ENCODE measurements at places on chromosomes 16 and 17.

DNA sequence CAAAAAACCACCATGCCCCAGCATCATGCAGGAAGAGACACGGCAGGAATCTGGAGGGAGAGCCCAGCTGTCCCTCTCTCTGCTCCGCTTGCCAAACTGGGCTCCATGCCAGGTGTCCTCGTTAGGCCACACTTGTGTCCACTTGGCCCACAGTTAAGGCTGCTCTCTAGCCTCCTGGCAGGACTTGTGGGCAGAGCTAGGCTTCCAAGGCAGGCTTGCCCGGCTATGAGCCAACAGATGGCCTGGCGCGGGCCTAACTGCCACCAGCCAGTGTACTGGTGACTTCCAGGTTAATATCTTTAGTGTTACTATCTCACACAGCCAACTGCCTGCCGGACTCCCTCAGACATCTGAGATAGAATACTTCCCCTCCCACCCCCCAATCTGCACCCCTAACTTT lies 10.6 kb downstream of the ATP6V0D1 start:
- no peak for DNase-seq

DNA sequence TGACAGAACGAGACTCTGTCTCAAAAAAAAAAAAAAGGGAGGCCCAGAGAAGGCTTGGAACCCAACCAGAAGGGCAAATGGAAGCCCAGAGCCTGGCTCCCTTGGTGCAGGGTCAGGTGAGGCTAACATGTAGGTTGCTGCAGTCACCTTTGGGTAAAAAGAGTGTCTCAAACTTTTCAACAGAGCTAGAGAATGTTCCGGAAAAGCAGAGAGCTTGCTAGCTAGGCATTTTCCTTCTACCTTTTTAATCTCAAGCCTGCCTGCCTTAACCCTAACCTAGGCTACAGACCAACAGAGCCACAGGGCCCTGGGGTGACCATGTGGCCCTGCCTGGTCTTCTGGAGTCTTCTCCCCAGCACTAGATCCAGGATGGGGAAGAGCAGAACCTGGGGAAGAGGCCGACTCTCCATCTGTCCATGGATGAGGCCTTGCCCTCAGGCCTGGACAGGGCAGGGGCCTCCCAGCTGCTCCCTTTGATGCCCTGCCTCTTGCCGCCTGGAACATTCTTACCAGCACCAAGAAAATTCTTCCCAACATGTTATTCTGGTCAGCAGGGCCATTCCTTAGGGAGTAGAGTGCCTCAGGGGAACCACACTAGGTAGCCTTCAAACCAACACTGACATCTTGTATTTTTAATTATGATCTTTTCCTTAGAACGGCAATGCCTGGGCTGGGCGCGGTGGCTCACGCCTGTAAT lies 30.1 kb downstream of the SLC43A2 start:
- no peak for DNase-seq

DNA sequence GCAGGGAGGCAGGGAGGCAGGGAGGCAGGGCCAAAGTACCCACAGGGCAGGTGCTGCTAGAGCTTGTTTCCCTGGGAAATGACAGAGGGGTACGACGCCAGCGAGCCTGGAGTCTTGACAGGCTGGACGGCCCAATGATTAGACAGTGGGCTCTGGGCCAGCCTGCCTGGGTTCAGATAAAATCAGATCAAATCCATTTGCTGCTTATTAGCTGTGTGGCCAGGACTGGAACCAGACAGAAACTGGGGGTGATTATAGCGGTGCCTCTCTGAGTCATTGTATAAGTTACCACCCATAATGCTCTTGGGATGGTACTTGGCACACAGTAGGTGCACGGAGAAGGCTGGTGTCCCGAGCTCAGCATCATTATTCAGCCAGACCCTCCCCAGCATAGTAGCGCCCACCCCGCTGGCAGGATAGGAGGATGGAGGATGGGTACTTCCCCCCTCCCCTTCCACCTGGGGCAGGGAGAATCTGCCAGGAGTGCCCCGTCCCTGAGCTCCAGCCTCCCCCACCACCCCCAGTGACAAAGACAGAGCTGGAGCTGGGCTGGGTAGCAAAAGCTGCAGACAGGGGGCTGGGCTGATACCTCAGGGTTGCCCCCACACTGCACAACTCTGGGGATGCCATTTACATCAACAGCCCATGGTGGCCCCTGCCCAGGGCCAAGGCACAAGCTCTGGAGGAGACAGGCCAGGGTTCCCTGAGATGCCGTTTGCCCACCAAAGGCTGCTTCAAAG lies 77.6 kb upstream of the TNRC6C start:
- no peak for DNase-seq

GRCh38 chr17:74522381-74523105 lies 8.7 kb downstream of the CD300LB start:
- DNase-seq = no peak

DNA sequence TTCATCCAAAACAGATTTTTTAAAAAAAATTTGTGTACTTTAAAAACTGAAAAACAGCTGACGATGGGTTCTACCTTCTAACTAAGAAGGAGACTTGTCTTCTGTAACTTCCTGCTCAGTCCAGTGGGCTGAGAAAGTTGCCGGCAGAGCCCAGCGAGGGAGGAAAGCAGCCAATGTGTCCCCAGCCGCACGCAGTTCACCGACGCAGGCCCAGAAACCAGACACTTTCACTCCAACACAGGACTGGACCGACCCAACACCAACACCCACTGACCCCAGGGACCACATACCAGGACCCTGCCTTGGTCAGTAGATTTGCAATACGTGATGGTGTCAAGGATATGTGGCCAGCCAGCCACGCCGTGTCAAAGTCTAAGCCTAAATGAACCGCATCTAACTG lies 25.6 kb downstream of the TRAP1 start:
- DNase-seq = no peak

DNA sequence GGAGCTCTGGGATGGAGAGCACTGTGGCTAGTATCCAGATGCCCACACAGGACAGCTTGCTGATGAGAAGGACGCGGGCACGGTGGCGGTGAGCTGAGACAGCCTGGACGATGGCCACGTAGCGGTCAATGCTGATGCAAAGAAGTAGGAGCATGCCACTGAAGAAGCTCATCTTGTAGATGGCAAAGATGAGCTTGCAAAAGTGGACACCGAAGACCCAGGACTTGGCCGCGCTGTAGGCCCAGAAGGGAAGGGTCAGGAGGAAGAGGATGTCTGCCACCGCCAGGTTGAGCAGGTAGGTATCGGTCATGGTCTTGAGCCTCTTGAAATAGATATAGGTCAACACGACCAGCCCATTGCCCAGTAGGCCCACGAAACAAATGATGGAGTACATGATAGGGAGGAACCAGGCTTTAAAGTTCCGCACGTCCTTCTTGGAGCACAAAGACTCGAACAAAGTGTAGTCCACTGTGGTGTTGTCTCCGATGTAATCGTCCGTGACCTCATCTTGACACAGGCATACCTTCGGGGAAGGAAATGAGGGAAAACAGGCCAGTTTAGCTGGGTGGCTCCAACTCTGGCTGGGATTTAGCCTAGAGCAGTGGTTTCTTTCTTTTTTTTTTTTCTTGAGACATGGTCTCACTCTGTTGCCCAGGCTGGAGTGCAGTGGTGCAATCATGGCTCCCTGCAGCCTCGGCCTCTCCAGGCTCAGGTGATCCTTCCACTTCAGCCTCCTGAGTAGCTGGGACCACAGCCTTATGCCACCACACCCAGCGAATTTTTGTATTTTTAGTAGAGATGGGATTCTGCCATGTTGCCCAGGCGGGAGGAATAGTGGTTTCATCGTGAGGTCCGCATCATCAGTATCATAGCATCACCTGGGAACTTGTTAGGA lies 9.7 kb downstream of the CCR7 start:
- no peak for DNase-seq

GRCh38 chr17:44776628-44777393 lies 18.0 kb downstream of the ADAM11 start:
- DNase-seq = no peak

Measured in Caco-2 (cell line).